ENCODE measurements at places on chromosomes 7 and 10.

DNA sequence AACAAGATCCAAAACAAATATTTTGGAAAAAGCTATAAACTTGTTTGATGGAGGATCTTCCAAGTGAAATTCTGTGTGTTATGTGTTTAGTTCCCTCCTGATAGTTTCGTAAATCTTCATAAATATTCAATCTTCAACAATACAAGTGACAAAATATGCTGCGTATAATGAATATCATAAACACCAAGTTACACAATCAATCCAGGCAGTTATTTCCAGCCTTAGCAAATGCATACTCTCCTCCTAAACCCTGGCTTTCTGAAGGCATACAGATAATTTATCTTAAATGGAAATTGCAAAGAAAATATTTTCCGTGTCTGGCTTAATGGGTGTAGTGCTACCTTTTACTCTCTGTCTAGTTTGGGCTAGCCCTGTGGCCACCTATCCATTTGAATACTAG, 864.9 kb upstream of the ZWINT start:
- no peak for DNase-seq

DNA sequence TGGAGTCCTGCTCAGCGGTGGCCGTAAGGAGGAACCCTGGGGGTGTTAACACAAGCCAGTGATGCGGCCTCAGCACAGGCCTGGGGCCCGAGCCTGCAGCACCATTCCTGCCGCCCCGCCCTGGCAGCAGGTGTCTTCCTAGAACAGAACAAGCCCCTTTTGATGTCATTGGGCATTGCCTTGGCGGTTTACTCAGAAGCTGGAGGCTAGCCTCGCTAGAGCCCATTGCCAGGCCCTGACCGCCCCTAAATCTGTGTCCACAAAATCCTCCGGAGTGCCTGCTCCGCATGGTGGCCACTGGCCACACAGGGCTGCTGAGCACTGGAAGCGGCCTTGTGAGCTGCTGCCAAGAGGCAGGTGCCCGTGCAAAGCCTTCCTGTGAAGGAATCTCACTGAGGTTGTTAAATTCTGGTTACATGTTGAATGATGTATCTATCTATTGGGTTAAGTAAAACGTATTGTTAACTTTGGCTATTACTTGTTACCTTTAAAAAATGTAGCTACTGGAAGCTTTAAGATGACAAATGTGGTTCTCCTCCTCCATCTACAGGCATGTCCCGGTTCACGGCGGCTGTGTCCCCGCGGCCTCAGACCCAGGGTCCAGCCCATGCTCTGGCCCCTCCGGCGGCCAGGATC, 1.2 kb upstream of the INPP5A start:
- no peak for DNase-seq

GRCh38 chr7:140229591-140230515, 53.1 kb upstream of the KDM7A start:
- DNase-seq: no peak

DNA sequence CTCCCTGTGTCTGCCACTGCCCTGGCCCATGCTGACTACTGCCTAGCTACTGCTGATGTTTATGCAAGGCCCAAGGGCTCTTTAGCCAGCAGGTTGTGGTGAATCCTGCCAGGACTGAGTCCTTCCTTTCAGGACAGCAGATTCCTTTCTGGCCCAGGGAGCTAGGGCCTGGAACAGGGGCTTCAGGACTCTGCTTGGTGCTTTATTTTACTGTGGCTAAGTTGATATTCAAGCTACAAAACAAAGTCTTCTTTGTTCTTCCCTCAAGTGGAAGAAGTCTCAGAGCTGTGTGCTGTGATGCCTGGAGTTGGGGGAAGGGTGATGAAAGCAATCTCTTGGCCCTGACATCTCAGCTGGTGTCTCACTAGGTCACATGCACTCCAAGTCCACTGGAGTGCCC, 66.2 kb upstream of the NME8 start:
- DNase-seq: no peak

DNA sequence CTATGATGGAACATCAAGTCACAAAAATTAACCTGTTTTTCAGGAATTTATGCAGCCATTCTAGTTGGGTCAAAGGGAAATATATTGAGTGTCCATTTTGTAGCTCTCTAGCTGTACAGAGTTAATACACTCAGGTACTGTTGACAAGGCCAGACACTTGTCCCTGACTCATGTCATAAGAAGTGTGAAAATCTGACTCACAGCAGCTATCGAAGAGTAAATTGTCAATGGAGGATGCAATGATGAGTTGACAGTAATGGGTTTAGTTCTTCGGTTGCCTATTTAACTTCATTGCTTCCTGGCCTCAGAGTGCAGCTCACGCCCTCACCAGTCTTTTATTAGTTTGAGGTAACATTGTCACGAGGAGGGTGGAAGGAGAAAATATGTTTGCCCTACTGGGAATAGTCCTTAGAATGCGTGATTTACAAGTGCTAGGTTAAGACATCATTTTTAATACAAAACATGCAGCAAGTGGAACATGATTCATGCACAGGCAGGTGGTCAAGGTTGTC, 255.1 kb downstream of the XPNPEP1 start:
- no peak for DNase-seq

- DNase-seq: no peak
Measured at GRCh38 chr10:86918022-86918471, 39.4 kb downstream of the MMRN2 start.

DNA sequence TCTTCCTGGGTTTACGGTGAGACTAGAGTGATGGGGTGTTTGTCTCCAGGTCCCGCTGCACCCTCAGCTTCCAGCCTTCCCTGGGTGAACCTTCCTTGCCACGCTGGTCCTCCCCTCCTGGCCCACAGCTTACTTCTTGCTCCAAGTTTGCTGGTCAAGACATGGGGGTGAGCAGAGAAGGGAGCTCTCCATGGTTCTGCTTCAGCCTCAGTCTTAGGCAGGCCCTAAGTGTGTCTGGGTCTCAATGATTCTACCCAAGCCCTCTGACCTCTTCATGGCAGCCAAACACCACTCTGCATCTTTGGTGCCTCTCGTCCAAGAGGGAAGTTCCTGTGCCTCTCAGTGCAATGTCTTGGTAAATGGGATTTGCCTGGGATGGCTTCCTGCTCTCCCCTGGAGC, 356.5 kb upstream of the KLF6 start:
- DNase-seq: no peak

DNA sequence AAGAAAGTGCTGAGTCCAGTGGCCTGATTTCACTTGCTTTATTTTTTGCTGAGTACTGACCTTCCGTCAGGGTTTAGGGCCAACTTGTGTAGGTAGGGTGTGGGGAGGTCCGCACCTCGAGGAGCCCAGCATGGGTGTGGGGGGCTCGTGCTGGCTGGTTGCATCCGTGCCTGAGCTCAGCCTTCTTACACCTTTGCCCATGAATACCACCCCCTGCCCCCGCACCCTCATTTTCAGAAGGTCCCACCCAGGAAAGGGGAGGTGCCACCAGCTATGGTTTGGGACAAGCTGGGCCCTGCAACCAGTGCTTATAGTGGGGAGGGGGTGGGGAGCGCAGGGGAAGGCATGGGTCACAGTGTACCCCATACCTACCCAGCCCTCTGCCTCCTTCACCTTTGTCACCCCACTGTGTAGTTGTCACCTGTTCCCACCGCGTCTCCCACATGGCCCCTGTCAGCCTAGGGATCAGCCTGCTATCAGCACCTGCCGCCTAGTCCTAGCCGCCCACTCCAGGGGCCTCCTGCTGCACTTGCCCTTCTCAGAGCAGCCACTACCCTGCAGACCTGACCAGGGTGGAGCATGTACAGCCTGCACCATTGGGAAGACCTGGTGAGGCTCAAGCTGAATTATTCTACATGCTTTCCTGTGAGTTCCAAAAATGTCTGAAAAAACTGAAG, 146.2 kb upstream of the RET start:
- no peak for DNase-seq

DNA sequence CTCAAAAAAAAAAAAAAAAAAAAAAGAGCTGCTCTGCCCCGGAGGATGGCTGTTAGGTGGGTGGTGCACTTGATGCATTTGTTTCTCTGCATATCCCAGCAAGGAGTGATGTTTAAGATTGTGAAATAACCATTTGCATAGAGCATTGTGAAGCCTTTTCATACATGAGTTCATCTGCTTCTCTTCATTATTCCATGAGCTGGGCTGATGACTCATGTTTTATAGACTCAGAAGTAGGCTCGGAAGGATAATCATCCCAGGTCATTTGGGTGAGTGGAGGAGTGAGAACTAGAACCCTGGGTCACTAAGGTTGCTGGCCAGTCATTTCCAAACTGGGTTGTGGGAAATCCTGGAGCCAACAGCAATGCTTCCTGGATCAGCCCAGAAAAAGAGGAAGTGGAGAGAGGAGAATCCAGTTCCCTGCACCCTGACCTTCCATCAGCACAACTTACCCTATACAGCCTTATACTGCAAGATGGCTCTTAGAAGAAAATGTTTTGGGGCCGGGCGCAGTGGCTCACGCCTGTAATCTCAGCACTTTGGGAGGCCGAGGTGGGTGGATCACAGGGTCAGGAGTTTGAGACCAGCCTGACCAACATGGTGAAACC, 45.3 kb downstream of the TACC2 start:
- DNase-seq: no peak

GRCh38 chr10:122477436-122477835, 16.1 kb downstream of the HTRA1 start:
- DNase-seq: no peak

- no peak for DNase-seq
Measured at GRCh38 chr7:1844951-1845390, 174.9 kb downstream of the ELFN1 start.

DNA sequence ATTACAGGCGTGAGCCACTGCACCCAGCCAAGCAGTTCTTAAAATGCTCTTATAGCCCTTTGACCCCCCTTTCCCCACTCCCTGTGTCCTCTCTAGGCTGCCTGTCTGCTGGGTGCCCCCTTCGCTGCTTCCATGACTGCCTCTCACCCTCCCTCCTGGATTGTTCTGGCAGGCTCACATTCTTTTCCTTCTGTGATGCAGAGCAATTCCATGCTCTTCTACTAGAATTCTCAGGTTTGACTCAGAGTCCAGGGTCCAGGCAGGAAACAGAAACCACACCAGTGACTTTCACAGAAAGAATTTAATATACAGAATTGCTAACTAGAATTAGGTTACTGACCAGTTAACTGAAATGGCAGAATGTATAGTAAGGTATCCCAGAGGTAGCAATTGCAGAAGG, 244.8 kb downstream of the BAMBI start:
- DNase-seq: no peak

- peak; percentile 52 for DNase-seq
Measured at GRCh38 chr10:112471878-112472487, 25.0 kb downstream of the VTI1A start.

DNA sequence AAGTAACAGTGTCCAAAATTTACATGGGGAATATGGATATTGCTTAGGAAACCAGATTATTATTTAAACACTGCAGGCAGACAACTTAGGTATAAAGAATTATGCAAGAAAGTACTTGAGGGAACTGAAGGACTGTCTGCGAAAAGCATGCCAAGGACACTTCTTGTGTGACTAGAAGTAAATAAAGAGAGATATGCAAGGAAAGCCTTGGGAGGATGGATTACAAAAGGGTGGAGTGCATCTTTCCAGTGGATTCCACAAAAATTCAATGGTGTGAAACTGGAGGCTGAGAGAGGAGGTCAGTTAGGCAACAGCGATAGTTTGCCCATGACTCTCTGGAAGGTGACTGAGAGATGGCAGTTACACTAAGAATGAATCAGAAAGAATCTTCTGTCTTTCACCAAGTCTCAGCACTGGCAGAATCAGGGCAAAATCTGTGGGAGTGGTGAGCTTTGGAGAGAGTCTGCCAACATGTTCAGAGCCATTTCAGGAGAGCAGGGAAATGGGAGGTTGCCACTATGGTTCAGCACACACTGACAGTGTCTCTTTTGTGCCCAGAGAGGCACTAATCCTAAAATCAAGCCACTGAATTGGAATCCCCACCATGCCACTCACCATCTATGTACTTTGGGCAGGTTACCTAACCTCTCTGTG, 331.6 kb downstream of the BMPER start:
- DNase-seq: no peak

DNA sequence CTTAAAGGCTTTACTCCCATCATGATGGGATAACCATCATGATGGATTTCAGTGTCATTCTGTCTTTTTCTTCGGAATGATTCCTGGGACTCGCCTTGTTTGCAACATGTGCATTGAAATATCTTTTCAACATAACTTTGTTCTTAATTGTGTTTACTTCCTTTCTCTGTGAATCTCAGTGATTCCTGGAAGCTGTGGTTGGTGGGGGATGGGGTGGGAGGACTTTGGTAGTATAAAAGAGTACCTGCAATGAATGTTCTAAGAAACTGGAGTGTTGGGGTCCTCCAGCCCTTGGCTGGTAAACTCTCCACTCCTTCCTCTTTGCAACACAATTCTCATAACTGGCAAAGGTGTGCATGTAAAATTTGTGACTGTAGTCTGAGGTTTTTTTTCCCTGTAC, 11.5 kb upstream of the SH2D4B start:
- no peak for DNase-seq

DNA sequence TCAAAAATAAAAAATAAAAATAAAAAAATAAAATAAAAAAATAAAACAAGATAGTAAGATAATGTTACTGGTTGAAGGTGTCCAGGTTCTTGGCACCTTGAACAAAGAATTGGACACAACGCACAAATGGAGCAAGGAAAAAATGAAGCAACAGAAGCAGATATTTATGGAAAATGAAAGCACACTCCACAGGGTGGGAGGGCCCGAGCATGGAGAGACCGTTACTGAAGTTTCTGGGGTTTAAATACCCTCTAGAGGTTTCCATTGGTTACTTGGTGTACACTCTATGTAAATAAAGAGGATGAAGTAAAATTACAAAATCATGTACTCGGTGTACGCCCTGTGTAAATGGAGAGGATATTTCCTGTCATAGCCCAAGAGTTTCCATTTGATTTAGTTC, 15.7 kb upstream of the PFKP start:
- DNase-seq: no peak

DNA sequence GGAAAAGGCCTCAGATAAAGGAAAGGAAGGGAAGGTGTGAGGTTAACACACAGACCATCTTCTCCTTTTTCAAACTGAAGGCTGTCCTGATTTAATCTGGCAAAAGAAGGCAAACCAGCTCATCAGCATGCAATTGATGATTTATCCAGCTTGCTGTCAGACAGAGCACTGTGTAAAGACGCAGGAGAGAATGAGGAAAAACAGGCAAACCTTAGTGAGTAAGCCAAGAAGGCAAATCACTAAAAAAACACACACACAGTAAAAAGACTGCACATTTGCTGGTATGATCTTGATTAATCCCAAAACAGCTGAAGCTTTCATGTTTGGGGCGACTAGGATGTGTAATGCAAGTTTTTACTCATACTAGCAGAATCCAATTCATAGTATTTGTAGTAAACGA, 65.8 kb upstream of the SKAP2 start:
- DNase-seq: no peak

DNA sequence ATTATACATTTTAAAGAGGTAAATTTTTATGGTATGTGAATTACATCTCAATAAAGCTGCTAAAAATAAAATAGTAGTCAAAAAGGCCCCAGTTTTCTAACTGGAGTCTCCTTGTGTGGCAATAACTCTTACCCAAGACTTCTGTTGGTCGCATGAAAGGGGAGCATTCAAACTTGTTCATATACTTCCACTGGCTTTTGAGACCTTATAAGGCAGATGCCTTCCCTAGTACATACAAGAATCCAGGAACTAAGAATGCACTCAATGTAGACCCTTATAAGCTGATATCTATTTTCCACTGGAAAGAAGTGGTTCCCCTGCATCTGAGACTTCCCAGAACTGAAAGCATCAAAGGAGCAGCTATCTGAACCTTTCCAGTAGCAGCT, 13.0 kb downstream of the BCAP29 start:
- DNase-seq: no peak
